ENCODE measurements at places on chromosomes 7 and 10.

DNA sequence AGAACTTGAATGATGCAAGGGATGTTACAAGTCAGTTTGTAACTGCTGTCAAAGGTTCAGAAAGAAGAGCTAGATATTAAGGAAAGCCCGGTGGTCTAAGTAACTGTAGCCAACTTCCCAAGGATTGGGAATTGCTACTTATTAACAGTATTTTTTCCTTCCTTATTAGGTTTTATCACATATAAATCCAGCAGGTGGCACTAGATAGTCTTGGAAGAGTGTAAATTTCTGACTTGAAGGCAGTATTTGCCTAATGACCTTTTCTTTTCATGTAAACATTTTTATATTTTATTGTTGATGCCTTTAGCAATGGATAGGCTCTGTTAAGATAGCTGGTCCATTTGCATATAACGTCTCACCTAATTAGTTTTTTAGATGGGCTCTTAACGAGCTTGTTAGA lies 51.2 kb downstream of the ANLN start:
- no peak for DNase-seq

GRCh38 chr10:36880898-36881297 lies 244.5 kb upstream of the ANKRD30A start:
- DNase-seq: no peak

DNA sequence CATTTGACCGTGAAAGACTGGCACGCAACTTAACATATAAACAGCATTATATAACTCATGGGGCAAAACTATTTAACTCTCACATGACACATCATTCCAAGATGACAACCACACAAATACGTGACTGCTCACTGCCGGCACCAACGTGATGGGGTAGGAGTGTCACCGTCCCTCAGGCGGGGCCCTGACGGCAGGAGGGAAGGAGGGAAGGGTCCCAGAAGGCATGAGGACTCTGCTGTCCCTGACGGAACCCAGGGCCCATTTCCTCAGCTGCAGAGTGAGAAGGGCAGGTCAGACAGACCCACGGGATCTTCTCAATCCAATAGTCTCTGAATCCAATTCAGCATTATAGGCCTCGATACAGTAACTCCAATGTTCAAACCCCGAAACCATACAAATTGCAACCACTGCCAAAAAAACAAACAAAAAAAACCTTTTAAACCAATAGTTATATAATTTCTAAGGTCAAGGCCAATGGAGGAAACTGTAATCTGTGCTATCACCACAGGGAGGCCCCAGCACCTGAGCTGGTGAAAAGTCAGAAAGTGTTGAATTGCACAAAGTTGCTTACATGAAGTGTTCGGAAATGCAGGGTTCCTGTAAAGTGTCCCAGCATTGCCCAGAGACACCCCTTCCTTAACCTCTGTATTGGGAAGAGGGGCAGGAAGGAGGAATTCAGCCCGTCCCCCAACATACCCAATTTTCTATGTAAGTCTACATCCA lies 137.4 kb downstream of the TNS3 start:
- DNase-seq: peak; percentile 9

DNA sequence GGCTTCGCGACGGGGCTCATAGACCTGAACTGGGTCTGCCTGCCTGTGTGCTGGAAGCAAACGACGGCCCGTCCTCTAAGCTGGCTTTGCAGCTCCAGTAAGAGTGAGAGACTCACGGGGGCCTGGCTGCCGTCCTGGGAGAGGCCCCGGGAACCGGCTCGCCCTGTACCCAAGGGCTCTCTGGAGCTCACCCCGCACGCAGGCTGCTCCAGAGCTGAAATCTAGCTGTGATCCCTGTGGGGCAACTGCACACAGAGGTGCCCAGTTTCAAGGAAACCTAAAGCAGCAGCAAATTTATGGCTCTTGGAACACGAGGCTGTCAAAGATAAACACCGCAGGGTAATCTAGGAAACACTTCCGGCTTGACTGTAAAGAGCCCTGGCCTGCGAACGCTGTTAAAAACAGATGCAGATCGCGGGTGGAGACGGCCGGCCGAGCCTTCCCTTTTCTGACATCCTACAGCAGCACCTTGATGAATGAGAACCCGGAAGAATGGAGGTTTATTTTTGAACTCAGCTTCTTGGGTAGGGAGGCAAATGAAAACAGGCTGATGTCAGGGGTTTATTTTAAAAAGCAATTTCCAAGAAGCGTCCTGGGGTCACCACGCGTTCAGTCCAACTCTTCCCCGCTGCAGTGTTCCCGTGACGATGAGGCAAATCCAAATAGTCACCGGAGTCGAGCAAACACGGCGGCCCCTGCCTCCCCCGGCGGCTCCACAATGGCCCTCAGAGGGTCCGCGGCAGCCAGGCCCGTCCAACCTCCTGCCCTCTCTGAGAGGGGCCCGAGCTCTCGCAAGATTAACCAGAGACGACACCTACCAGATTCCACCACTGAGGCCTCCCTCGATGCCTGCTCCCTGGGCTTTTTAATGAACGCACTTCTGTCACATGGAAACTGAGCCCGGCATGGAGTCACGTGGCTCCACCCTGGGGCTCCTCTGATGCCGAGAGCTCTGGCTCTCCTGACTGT lies 29.6 kb downstream of the AMZ1 start:
- DNase-seq: peak; percentile 78

- no peak for DNase-seq
These were observed 167.9 kb downstream of the NEURL1 start for GRCh38 chr10:103661198-103661950.

DNA sequence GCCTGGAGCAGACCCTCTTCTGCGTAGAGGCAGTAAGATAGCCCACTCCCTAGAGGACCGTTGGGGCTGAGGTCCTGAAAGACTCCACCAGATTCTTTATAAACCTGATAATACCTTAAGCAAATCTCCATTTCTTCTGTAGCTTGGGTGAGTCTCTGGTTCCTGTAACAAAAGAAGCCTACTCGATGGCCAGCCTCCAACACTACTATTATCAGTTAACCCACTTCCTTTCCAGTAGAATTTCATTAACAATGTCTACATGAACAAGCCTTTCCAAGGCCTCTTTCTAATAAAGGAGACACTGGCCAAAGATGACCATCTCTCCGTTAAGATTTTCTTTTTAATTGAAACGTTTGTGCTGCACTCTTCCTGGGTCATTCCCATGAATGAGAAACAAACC lies 201.7 kb upstream of the KCTD7 start:
- no peak for DNase-seq

- no peak for DNase-seq
These were observed 14.8 kb downstream of the ACBD5 start for GRCh38 chr10:27225642-27226257.

DNA sequence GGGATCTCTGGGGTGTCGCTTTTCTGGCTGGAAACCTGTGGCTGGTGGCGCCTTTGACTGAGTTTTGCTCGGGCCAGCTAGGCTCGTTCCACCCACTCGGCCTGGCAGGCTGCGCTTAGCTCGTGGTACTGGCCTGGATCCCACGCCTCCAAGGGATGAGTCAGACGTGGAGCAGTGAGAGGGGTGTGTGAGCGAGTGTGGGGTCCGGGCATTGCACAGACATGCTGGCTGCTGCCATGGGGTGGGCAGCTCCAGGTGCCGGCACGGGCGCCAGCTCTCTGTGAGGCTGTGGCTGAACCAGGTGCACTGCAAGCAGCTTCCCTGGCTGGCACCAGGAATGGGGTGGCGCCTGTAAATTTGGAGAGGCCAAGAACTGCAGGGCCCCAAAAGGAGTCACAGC lies 63.1 kb upstream of the CACNA2D1 start:
- DNase-seq: no peak

DNA sequence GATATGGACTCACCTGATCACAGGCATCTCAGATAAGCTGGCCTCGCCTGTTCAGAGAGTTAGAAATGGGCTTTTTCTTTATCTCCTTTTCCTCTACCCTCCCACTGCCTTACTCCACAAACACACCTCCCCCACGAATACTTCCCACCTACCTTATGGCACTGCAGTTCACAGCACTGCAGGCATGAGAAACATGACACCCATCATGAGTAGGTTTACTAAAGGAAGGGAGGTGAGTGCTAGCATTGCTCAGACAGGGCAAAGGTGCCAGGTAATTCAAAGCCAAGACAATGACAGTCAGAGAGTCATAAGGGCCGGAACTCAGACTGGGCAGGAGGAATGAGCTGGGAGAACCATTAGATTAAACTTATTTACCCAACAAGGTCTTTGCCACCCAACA lies 220.6 kb downstream of the FAM107B start:
- DNase-seq: no peak

DNA sequence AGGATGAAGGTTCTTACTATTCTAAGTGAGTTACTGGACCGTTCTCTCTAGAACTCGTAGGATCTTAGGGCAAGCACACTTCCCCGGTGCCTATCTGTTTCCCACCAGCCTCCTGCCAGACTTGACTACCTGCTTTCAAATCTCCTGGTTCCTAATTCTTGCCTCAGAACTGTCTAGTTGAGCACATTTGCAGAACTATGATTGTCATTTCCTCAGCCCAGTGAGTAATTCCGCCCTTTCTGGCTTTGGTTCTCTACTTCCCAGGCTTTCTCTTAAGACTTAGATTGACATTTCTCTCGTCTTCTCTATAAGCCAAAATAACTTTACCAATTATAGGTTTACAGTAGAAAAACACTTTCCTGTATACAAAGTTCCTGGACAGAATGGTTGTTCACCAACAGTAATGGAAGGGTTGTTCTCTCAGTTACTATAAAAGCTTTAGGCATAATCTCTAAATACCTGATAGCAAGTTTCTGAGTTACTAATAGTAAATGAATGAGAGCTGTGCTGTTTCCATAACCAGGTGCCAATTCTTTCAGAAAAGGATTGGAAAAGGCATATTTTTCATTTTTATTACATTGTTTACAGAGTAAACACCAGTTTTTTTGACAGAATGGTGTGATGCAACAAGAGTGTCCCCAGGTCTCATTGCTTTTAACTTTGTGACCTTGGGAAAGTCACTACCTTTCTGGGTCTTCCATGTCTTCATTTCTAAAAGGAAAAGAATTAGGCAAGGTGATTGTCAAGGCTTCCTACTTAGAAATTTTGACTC lies 41.1 kb downstream of the PLEKHA8 start:
- DNase-seq: no peak
